Keratinocyte (primary cell): ENCODE measurements at places on chromosomes 7 and 10. TPM values are rescaled to one million over a fixed set of nuclear protein-coding genes. Genes with fewer than 3 reads are reported as not detected.
A peak's percentile ranks its signal among the peaks of the same experiment; 100 is the strongest.

GIMAP5 gene
- not detected in 3 replicates for polyA plus RNA-seq

HOXA4 gene
- 0.40 to 1.8 TPM (median 1.5 TPM) in 3 replicates for polyA plus RNA-seq

CALML3 gene
- polyA plus RNA-seq = 7.6 to 20.2 TPM (median 14.1 TPM) in 3 replicates

STK31 gene
- 0.01 to 0.03 TPM in 2 of 3 replicates, not detected in the other for polyA plus RNA-seq

STX1A gene
- polyA plus RNA-seq = 19.4 to 37.9 TPM (median 22.4 TPM) in 3 replicates

CHN2 gene
- polyA plus RNA-seq = 1.3 to 1.8 TPM (median 1.6 TPM) in 3 replicates

FAM131B gene
- 0.12 to 0.24 TPM (median 0.21 TPM) in 3 replicates for polyA plus RNA-seq

ABCB8 gene
- polyA plus RNA-seq = 15.5 to 25.2 TPM (median 24.6 TPM) in 3 replicates

HKDC1 gene
- 0.33 to 0.37 TPM (median 0.36 TPM) in 3 replicates for polyA plus RNA-seq

AKR1C2 gene
- polyA plus RNA-seq = 24.2 to 173 TPM (median 66.0 TPM) in 3 replicates

ASAH2 gene
- 1.6 to 4.7 TPM (median 1.7 TPM) in 3 replicates for polyA plus RNA-seq

CXCL12 gene
- not detected in 3 replicates for polyA plus RNA-seq

RBP4 gene
- not detected in 3 replicates for polyA plus RNA-seq

FBXO24 gene
- 0.19 to 0.34 TPM (median 0.22 TPM) in 3 replicates for polyA plus RNA-seq

SAMD9 gene
- 15.5 to 26.8 TPM (median 22.8 TPM) in 3 replicates for polyA plus RNA-seq

WNT2 gene
- not detected in 3 replicates for polyA plus RNA-seq

- no peak for DNase-seq
Observed at GRCh38 chr7:76246804-76247389, 45.2 kb downstream of the SRRM3 start.

GRCh38 chr10:125169279-125169678 is 8.9 kb upstream of the CTBP2 start:
- DNase-seq = no peak

GRCh38 chr7:154857728-154858681 is 144.9 kb downstream of the PAXIP1 start:
- DNase-seq = no peak

GRCh38 chr7:30730097-30730496 is 21.8 kb upstream of the INMT start:
- DNase-seq = no peak

GRCh38 chr10:38093816-38094157 is 350 bp upstream of the ZNF37A start:
- DNase-seq = no peak

DNA sequence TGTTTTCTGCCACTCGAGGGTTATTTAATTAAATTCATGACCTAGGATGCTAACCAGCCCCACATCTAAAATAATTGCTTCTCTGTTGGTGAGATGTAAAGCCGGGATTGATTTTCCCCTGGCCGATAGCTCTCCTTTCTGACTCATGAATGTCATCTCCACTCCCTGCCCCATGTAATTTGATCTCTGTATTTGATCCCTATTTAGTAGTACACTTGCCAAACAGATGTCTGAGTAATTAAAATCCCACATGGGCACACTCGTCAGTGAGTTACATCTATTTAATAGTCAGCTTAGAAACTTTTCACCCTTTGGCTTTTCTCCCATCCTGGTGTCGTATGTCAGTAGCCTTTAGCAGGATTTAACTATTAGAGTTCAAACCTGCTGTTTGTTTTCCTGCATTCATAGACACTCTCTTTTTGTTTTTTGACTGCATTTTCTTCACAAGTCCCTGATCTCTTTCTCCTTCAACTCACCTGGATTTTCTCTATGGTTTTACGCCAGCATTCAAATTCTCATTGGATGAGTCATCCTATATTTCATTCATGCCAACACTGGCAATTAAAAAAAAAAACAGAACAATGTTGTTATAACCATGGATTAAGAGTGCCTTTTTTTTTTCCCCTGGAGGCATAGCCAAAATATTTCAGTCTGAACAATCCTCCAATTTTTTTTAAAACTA is 82.7 kb downstream of the SPAG6 start:
- DNase-seq = peak; percentile 77

DNA sequence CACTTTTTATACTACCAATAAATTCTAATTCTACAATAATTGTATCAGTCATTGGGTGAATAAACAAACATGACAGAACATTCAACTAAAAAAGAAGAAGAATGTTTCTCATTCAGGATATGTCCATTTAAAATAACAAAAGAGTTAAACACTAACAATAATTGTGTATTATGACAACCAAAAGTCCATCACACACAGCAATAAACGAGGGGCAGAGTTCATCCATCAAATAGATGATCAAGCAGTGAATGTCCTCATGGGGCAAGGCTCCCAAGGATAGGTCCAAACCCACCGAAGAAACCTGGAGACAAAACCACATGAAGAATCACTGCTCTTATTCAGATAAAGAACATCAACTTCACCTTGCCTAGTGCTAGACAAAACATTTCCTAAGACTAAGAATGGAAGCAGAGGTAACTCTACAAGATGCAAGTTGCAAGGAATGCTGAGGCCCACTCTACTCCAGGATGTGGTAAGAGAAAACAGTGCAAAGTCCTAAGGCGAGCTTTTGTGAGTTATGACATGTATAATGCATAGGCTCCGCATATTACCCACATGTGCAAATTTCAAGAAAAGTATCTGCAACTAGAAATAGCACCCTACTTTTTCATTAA is 115.1 kb downstream of the PARD3 start:
- DNase-seq = no peak

DNA sequence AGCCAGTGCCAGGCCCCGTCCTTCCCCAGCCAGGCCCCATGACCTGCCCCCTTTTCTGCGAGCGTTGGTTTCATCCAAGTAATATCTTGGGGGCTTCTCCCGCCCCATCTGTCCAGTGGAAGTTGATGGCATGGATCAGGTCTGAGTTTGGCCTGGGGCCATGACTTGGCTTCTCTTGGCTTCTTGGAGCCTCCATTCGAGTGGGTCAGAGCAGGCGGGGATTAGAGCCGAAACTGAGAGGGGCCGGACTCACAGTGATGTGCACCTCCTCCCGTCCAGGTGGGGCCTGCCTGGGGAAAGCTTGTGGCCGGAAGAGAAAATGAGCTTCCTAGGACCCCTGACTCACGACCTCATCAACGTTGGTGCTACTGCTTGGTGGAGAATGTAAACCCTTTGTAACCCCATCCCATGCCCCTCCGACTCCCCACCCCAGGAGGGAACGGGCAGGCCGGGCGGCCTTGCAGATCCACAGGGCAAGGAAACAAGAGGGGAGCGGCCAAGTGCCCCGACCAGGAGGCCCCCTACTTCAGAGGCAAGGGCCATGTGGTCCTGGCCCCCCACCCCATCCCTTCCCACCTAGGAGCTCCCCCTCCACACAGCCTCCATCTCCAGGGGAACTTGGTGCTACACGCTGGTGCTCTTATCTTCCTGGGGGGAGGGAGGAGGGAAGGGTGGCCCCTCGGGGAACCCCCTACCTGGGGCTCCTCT is 15.1 kb upstream of the LIMK1 start:
- no peak for DNase-seq

DNA sequence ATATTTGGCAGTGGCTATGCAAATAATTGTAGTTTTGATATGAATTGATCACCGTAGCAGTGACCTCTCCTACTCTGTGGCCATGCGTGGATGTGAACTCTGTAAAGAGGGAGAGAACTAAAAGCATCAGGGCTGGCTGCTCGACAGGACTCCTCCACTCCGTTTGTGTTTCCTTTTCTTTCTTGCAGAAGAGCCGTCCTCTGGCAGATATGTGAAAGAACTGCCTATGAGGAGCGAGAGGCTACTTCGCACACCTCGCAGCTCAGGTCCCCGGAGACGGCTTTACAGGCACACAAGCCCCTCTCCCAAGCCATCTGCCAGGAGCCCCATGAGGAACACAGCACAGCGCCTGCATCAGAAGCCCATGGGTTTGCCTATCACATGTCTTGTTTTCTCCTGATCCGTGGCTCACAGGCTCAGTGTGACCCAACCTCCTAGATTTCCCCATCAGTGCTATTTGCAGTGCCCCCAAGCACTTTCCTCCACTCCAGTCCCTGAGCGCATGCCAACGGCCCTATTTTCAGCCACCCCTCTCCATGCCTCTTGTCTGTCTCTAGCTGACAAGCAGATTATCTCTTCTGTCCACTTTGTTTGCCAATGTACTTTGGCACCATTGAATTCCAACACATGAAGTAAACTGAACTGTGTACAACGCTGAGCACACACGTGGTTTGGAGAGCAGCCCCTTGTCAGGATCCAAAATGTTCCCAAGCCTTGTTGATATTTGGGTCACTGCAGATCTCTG is 164.3 kb upstream of the AKR1E2 start:
- DNase-seq = no peak

GRCh38 chr10:51129946-51130544 is 55.8 kb downstream of the PRKG1 start:
- no peak for DNase-seq

- DNase-seq = no peak
Observed at GRCh38 chr10:30680908-30681307, 51.4 kb upstream of the LYZL2 start.

GRCh38 chr7:112833082-112833481 is 42.9 kb upstream of the TMEM168 start:
- no peak for DNase-seq

GRCh38 chr7:84060760-84061261 is 133.8 kb downstream of the SEMA3A start:
- no peak for DNase-seq

GRCh38 chr10:74988832-74989561 is 122.5 kb upstream of the SAMD8 start:
- DNase-seq = no peak

DNA sequence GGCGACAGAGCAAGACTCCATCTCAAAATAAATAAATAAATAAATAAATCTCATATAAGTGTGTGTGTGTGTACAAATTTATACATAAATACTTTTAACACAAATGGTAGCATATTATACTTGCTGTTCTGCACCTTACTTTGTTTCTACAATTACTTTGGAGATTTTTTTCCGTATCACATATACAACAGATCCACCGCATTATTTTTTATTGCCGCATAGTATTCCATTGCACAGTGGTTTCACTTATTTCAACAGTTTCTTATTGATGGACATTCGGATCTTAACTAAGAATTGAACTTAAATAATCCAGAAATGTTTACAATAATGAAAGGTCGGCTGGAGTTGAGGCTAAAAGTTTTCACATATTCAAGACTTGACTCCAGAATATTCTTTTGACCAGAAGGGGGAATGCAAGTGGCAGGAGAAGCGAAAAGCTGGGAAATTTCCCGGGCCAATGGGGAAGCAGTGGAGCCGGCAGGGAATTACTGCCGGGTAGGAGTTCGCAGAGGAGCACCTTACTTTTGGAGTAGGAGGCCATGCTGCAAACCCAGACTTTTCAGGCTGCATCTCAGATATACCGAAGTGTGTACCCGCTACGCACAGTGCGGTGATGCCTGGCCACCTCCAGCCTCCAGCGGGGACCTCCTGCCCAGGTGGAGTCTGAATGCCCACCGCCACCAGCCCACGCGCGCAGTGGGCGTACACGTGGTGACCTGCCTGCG is 415 bp upstream of the CNNM1 start:
- no peak for DNase-seq

DNA sequence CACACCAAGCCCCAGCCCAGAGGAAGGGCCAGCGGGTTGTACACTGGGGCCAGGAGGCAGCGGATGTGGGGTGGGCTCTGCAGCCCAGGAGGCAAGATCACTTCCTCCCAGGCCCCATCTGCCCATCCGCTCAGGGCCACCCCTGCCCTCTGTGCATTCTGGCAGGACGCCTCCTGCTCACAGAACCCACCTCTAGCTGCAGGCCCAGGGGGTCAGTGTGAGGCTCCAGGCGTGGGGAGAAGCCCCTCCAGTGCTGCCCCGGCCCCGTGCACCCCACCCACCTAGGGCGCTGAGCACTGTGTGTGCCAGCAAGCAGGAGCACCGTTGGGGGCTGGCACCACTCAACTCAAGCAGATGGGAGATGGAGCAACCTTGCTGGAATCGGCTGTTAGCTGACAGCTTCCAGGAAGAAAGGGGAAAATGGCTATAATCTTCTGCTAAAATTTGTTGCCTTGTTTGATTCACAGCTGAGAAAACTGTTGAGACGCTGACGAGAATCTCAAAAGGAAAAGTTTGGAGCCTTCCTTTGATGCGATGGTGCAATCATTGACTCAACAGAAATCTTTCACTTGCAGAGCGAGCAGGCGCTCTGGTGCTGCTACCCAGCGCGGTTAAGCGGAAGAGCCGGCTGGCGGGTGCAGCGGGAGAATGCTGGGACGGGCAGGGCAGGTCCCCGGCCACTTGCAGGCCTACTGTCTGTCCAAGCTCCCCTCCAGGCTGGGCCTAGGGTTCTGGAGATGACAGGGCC is 276.1 kb downstream of the ELFN1 start:
- no peak for DNase-seq

DNA sequence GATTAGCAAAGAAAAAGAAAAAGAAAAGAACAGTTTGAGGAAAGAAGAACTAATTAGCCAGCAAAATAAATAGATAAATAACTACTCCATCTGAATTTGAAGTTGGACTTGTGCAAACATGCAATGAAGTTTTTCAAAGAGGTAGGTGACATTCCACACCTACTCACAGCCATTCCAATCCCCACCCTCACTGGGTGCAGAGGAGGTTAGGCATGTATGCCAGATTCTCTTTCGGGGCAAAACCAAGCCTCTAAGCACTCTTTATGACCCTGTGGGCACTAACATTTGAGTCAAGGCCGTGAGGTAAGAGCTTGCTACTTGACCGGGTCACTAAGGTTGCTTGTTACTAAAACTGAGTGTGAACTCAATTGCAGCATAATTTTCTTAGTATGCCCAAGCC is 108.4 kb upstream of the SEMA3A start:
- peak; percentile 25 for DNase-seq

DNA sequence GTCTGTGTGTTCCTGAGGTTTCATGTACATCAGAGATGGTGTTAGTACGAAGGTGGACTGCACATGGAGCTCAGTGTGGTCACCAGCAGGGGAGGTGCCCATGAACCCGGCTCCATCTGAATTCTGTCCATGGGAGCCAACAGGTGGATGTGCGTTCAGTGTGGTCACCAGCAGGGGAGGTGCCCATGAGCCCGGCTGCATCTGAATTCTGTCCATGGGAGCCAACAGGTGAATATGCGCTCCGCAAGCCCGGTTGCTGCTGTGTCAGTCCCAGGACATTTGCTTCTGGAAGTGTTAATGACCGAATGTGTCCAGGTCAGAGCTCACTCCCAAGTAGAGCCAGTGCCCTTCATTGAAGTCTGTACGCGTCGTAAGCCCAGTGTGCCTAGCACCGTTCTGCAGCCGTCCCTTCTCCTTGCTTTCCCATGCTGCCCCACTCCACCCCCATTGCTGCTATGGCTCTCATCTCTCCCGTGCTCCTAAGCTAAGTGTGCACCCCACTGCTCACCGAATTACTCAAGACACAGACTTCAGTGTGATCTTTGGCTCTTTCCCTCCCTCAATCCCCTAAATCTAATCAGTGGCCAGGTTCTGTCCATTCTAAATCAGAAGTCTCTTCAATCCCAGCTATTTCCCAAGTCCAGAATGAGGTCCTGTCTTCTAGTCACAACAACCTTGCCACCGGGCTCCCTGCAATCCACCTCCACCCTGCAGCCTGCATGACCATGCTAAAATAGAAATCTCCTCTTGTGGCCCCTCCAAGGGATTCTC is 352.4 kb downstream of the TCERG1L start:
- DNase-seq = no peak
